ENCODE measurements at places on chromosomes 13 and 19.

GRCh38 chr13:76890021-76890420, 3.8 kb upstream of the KCTD12 start:
- no peak for DNase-seq

GRCh38 chr13:49454388-49455006, 10.4 kb downstream of the SETDB2 start:
- DNase-seq: no peak

GRCh38 chr13:81048026-81048461, 707.1 kb upstream of the SPRY2 start:
- DNase-seq: no peak

DNA sequence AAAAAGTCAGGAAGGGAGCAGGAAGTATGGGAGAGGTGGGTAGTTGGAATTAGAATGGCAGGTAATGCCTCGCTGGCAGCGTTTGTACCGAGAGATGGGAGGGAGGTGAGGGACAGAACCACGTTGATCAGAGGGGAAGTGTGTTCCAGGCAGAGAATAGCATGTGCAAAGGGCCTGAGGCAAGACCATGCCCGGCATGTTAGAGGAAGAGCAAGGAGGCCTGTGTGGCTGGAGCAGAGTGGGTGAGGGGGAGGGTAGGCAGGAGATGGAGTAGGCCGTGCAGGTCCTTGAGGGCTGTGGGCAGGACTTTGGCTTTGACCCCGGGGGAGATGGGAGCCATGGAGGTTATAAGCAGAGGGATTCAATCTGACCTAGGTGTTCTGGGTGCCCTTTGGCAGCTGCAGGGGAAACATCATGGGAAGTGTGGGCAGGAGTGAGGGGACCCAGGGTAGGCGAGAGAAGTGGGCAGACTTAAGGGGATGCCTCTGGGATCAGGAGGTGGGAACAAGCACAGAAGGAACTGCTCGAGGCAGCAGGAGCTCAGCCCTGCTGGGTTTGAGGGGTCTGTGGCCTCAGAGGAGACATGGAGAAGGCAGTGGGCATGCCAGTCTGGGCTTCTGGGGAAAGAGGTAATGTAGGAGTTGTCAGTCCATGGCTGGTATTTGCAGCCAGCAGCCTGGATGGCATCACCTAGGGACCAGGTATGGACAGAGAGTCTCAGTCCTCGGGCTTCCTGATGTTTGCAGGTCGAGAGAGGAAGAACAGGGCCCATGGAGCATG, 48.8 kb downstream of the CD320 start:
- DNase-seq: no peak

DNA sequence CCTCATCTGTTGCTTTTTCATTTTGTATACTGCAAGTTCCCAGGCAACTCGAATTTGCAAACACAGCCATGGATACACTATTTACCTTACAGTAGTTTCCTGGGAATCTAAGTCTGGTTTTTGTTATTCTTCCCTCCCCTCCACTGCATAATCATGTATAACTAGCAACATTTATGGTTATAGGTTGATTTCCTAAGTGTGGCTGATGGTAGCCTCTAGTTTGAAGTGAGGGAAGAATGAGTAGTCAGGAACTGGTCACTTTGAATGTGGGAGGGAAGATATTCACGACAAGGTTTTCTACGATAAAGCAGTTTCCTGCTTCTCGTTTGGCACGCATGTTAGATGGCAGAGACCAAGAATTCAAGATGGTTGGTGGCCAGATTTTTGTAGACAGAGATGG, at the start of gene KCNRG:
KCNRG (plus strand) TSS at position 187 of the 400 bp plus-strand sequence; CDS start at position 237, 50 bp downstream.
- DNase-seq: no peak

GRCh38 chr13:42474954-42475353, 99.0 kb upstream of the TNFSF11 start:
- no peak for DNase-seq

GRCh38 chr19:54517483-54517882, 14.9 kb downstream of the LAIR2 start:
- peak; percentile 32 for DNase-seq

- DNase-seq: no peak
These were observed 93.2 kb downstream of the TSHZ3 start for GRCh38 chr19:31255831-31256592.

DNA sequence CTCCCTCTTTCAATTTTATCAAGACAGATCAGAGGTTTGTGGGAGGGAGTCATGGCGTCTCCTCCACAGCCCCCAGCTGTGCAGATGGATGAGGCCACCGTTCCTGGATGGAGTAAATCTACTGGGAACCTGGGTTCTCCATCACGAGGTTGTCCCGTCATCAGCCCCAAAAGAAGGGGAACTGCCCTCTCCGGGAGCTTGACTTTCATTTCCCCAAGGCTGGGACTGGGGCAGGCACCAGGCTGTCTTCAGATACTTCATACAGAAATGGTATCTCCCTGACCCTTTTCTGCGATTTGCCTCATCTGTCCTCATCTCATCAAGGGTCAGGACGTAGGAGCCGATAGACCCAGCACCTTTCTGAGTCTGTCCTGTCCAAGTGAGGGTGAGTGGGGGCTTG, 9.8 kb downstream of the LILRB2 start:
- DNase-seq: no peak

All from CD4-positive, alpha-beta T cell (primary cell).